ENCODE measurements at places on chromosomes 4 and X.

DNA sequence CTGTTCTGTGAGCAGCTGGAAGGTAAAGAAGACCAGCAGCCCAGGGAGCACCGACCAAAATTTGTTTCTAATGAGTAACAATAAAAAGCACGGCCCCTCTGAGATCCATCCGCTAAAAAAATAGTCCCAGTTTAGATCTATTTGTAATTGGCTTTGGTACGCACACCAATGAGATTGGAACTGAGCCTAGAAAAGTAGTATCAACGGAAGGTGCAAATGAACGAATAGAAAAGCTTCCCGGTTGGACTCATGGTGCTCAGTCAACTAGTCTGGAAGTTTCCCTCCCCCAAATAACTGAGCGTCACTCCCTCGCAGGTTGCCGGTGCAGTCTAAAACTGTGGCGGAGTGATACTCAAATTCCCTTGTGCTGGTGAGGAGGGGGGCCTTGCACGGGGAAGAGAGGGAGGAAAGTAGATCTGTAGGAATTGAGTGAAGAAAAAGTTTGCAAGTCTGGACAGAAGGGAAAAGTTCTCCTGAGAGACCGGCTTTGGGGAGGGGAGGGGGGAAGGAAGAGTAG lies at the start of gene COL4A5:
Gene COL4A5, plus strand, starts transcription at position 413 of the 517 bp plus-strand sequence. CDS start 288 bp downstream, outside the sequence.
- peak; percentile 83 for DNase-seq

DNA sequence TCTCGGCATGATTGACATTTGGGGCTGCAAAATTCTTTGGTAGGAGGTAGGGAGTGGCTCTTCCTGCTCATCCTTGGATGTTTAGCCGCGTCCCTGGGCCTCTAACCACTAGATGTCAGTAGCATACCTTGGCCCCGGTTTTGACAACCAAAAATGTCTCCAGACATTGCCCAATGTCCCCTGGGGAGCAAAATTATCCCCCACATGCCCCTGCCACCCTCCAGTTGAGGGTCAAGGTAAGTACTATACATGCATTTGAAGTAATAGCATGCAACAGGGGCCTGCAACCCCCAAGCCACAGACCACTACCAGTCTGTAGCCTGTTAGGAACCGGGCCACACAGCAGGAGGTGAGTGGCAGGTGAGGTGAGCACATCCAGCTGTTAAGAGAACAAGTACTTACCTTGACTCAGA lies 17.6 kb upstream of the KIAA1210 start:
- peak; percentile 22 for DNase-seq

DNA sequence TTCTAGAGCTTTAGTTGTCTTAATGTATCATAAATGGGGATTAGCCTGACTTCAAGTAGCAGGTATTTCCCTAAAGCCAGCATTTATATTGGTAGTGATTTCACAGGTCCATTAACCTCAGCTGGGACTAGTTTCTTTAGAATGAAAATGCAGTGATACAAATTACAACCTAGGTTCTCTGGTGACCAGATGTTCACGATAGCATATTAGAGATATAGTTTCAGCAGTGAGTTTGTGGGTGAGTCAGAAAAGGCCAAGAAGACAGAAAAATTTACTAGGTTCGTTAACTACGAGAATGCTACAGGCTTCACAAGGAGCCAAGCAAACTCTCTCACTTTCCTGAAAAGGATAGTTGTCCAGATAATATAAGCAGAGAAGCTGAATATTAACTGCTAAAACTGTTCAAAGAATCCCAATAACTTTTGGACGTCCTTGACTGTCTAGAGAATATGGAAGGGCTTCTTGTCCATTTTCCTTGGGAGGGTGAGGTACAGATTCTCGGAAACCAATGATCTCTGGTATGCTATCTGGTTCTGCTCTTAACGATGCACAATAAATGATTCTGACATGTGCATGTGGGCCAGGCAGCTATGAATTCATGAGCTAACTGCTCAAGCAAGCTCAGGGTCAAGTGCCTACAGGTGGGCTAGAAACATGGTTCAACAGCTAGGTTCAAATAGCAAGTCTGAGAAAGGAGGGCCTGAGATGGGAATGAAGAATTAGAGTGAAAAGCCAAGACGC lies 6.0 kb upstream of the SPCS3 start:
- no peak for DNase-seq

DNA sequence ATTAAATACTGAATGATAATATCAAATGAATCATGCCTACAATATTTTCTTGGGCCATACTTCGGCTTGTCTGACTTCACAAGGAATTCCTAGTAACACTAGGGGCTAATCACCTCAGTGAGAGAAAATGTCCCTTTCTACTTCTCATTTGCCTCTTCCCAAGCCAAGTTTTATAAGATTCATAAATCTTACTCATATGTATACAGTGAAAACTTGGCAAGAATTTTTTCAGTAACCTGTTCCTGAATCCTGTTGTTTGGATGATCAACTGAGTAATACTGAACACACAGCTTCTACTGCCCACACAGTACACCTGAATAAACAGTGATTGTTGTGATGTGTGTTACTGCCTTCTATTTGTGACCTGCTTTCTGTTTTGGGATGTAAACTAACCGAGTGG lies 16.5 kb downstream of the TMPRSS11E start:
- peak; percentile 33 for DNase-seq

DNA sequence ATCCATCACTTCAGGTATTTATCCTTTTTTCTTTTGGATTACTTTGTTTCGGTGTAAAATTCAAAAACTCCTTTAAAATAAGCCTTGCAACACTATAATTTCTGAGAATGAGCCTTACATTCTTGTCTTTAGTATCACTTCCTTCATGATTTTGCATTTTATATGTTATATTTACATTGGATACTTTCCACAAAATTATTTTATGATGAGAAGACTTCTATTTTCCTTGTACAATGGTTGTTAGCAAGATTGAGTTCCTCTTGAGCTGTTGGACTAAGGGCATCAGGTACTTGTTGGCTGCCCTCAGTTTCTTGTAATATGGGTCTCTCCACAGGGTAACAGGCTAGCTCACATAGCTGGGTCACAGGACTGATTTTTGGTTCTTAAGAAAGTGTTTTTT lies 22.7 kb upstream of the HPGDS start:
- no peak for DNase-seq

GRCh38 chr4:1668488-1668840 lies 15.6 kb downstream of the FAM53A start:
- DNase-seq = no peak

DNA sequence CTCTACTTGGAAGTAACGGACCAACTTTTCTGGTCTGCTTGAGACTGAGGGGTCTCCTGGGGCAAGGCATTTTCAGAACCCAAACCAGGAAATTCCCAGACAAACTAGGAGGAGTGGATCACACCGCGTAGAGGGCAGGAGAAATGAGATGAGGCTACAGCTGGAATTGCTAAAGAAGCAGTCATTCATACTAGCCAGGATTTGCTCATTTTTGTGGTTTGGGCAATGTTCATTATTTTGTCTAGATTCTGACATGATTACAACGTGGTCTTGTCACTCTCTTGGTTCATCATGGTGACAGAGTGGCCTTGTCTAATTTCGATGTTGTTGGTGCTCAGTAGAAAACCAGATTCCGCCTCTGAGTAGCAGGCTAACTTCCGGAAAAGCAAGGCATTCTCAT lies 63.2 kb downstream of the BANK1 start:
- peak; percentile 85 for DNase-seq

DNA sequence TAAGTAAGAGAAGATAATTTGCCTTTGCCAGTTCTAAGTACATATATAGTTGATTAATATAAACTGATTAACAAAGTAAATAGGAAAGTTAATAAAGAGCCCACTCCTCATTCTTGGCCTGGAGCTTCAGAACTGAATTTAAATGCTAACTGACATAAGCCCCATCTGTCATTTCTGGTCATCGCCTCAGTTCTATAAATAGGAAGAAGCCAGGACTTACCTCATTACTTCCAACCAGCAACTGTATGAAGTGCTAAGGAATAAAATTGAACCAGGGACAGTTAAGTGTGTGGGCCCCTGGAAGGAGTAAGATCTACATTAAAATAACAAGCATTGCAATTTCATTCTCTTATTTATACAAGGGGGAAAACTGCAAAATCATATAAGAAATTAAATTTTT lies 52.0 kb upstream of the PDLIM5 start:
- no peak for DNase-seq

- peak; percentile 71 for DNase-seq
These were observed 83.2 kb upstream of the USP9X start for GRCh38 chrX:41002026-41002425.

- DNase-seq = no peak
These were observed 144.0 kb upstream of the ATOH1 start for GRCh38 chr4:93684571-93684970.

- DNase-seq = peak; percentile 6
These were observed 135.6 kb upstream of the TLL1 start for GRCh38 chr4:165737309-165737972.

DNA sequence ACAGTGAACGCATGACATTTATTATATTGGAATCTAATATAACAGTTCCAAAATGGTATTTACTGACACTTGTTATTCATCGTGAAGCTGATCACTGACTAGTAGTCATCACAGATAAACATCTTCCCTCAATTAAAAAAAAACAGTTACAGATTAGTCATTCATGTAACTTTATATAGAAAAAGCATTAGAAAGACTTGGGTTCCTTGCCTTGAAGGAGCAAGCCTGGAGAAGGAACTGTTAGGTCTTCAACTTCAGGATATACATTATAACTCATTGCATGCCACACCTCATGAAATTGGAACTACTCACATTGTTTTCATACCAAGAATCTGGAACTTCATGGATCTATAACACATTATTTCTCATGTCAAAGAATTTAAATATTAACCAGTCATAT lies 317.7 kb downstream of the CCSER1 start:
- no peak for DNase-seq

- peak; percentile 39 for DNase-seq
These were observed 863.1 kb upstream of the FTHL17 start for GRCh38 chrX:31934842-31935370.

DNA sequence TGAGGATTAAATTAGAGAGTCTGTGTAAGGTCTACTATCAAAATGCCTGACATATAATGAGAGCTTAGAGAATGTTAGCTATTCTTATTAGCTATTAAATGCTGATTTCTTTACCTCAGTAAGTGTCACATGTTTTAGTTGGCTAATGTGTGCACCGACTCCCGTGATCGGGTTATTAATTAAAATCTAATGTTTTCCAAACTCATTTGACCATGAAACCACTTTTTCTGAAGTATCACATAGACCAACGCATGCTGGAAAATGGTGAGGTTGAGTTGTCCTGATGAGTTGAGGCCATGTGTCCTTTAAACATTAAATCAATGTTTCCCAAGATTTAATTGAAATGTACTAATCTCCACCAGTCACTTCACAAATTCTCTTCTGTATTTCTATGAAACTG lies 84.8 kb upstream of the C1QTNF7 start:
- peak; percentile 60 for DNase-seq

DNA sequence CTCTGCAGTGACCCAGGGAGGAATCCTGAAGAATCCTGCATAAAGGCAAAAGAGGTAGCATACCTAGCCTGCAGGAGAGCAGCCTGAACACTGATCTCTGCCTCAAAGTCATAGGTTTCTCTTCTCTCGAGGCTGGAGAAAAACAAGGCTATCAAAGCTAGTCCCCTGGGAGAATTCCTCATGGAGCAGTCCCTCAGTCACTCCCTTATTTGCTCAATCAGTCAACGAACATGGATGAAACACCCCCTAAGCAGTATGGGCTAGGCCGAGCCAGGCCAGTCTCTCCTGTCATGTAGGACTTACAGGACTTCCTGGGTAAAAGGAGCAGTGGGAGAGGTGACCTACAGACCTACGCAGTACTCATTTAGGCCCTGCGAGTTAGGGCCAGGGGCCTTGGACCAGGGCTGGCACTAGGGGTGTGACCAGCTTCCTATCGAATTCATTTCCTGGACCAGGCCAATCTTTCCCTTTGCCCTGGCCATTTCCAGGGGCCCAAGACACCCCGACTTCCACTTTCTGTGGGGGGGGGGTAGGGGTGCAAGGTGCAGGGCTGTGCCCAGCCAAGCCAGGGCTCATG lies 164.1 kb downstream of the EFNB1 start:
- DNase-seq = no peak

DNA sequence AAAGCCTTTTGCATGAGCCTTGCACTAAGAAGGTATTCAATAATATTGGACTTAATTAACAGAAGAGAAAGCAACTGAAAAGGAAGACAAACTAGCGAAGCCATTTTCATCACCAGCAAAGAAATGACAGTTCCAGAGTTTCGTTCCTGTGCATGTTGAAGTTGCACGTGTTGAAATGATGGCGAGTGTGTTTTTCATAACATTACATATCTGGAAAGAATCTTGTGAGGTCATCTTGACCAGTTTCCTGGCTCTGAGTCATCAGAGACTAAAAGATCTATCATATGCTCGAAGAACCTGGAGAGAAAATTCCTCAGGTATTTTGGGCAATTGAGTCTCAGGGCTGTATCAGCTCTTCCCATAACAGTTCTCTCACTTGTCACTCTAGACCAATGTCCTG lies 106.2 kb upstream of the MAML3 start:
- DNase-seq = peak; percentile 88

GRCh38 chrX:39862963-39863362 lies 234.8 kb downstream of the BCOR start:
- DNase-seq = no peak

GRCh38 chr4:42074294-42074693 lies 78.2 kb downstream of the BEND4 start:
- no peak for DNase-seq

GRCh38 chrX:153049093-153049492 lies 7.2 kb upstream of the PNMA3 start:
- DNase-seq = no peak

DNA sequence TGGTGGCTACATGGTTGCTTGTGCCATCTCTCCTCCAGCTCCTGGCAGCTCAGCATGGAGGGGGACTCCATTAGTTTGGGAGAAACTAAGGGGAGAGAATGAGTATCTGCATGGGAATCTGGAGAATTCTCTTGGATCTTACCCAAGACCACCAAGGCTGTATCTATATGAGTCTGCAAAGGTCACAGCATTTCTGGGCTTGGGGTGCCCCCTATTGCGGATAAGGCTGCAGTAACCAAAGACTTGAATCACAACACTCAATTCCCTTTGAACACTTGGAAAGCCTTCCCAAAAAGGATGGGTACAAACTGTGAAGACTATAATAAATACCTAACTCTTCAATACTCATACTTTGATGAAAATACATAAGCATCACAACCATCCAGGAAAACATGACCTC lies 623.5 kb upstream of the NR3C2 start:
- no peak for DNase-seq

- peak; percentile 75 for DNase-seq
These were observed 56.1 kb downstream of the FAM13A start for GRCh38 chr4:89000844-89001360.

- peak; percentile 75 for DNase-seq
These were observed 45.9 kb upstream of the CDKN2AIP start for GRCh38 chr4:183398298-183399125.

Data from kidney tubule cell (primary cell).